ENCODE measurements at places on chromosomes 13 and 19.

GRCh38 chr13:30744056-30744680, 8.8 kb downstream of the ALOX5AP start:
- no peak for DNase-seq

GRCh38 chr19:12139885-12140544, at the start of gene ZNF20:
ZNF20 (minus strand) TSS chr19:12140350; CDS start chr19:12140182, 168 bp downstream.
- peak; percentile 83 for DNase-seq

GRCh38 chr19:55216461-55217198, 7.3 kb upstream of the PTPRH start:
- peak; percentile 97 for DNase-seq

- DNase-seq = peak; percentile 78
Observed at GRCh38 chr19:485583-486236, 10.6 kb upstream of the MADCAM1 start.

GRCh38 chr13:106230450-106230849, 305.0 kb downstream of the EFNB2 start:
- no peak for DNase-seq

DNA sequence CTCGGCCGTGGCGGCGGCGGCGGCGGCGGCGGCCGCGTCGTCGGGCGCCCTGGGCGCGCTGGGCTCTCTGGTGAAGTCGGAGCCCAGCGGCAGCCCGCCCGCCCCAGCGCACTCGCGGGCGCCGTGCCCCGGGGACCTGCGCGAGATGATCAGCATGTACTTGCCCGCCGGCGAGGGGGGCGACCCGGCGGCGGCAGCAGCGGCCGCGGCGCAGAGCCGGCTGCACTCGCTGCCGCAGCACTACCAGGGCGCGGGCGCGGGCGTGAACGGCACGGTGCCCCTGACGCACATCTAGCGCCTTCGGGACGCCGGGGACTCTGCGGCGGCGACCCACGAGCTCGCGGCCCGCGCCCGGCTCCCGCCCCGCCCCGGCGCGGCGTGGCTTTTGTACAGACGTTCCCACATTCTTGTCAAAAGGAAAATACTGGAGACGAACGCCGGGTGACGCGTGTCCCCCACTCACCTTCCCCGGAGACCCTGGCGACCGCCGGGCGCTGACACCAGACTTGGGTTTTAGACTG, 1.7 kb downstream of the SOX1 start:
- DNase-seq = no peak

DNA sequence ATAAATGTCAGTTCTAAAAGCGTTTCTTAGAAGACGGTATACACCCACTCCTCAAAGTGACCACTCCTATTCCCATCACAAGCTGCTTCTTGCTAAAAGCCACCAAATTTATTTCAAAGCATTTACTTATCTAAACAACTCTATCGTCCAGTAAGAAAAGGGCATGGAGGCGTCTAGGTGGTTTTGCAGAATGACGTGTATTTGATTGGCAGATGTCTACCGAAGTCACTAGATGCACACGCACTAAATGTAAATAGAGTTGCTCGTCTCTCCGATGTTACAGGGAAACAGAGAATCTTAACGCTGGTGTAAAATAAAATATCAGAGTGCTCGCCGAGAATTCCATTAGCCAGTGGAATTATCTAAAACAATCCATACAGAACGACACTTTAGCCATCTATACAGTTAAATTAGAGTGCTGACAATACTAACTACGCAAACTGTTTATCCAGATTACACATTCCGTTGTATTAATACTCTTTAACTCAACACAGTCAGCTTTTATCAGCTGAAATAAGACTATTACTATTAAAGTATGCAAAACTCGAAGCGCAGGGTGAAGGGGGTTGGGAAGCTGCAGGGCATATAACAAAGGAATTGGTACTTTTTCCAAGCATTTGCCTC, 1.9 kb downstream of the KLF12 start:
- DNase-seq = no peak

- DNase-seq = no peak
Observed at GRCh38 chr13:39670445-39670844, 15.0 kb downstream of the COG6 start.

GRCh38 chr13:45833663-45834375, 17.7 kb downstream of the SIAH3 start:
- DNase-seq = peak; percentile 69

GRCh38 chr13:32063619-32064233, 32.2 kb downstream of the FRY start:
- no peak for DNase-seq

- DNase-seq = no peak
Observed at GRCh38 chr19:38697641-38698071, 46.6 kb downstream of the CAPN12 start.

DNA sequence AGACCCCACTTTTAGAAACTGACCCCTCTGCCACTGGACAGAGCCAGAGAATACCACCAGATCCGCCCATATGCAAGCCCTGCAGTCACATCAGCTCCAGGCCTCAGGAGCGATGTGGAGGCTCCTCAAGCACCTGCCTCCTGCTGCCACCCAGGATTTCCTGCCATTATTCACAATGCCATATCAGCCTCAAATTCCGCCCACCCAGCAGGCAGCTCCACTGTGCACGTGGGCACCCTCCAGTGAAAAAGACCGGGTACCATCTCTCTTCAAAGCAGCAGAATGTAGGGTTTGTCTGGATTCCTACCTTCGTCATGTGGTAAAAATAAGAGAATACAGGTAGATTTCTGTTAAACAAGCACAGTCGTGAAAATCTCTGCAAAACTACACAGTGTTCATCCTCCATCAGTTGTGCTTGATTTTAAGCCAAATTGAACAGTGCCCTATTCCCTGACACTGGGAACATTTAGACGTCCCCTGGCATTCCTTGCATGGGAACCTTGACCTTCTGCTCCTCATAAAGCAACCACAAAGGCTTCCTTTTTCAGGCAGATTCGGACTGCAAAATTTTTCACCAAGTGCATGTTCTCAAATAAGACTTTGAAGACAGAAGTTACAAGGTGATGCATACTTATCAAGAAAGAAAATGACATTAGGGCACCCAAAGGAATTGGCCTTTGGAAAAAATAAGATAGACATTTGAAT, 56.4 kb downstream of the FAM124A start:
- no peak for DNase-seq

- no peak for DNase-seq
Observed at GRCh38 chr19:8476524-8476923, 25.9 kb downstream of the PRAM1 start.

GRCh38 chr13:78298657-78299056, 304.7 kb downstream of the POU4F1 start:
- DNase-seq = no peak

- no peak for DNase-seq
Observed at GRCh38 chr13:46578590-46578975, 25.6 kb downstream of the LRCH1 start.

DNA sequence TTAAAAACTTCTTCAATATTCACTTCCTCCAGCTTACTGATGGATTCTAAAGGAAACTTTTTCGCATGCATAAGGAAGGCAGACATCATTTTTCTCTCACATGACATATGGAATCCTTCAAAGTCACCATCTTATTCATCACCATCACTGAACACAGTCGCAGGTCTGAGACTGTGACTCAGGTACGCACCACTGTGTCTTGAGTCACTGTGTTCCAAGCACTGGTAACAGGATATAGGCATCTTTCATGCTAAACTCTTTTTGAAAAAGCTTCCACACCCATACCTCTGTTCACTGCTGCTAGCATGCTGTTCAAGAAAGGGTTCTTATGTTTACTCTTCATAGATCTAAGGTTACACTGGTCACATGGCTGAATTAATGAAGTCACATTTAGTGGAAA, 67.0 kb upstream of the SIAH3 start:
- no peak for DNase-seq

DNA sequence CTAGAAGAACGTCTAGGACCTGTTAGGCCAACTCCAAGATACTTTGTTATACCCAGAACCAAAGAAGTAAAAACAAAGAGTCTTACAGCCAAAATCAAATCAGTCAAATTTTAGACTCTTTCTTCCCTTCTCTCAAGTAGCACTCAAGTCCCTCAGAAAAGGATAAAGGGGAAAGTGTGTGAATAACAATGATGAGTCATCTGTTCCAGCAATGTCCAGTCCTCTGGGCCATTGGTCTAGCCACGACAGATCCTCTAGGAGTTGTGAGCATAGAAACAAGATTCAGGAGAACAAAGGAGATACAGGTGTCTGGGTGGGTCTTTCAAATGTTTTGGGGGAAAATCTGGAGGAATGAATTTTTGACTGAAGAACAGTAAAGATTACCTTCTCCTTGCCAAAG, 36.3 kb downstream of the STOML3 start:
- no peak for DNase-seq

DNA sequence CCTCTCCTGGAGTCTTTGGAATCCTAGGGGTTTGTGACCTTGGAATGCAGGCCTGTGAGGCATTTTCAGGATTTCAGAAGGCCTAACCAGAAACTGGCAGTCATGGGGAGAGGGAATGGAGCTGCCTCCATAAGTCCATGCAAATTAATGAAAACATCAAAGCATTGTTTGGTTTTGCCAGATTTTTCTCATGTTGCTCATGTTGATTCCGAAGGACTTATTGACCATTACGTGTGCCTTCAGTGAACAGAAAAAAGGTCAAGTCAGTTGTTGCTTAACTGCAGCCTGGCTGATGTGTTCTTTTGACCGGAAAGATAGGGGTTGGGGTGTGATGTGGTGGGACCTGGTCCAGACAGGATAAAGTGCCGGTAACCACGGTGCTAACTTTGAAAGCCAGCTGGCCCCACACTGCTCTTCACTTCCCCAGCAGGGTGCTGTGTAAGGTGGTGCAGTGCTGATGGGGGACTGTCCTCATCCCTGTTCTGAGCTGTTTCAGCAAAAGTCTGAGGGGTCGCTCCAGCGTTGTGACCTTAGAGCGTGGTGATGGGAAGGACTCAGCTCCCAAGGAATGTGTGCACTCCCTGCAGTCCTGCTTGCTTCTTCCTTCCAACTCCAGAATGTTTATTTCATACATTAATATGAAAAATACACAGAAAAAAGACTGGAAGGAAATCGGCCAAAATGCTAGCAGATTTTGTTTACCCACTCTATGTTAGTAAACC, 3.5 kb downstream of the RNF113B start:
- peak; percentile 89 for DNase-seq

GRCh38 chr19:58274771-58275201, 4.0 kb upstream of the ZNF8 start:
- DNase-seq = no peak

DNA sequence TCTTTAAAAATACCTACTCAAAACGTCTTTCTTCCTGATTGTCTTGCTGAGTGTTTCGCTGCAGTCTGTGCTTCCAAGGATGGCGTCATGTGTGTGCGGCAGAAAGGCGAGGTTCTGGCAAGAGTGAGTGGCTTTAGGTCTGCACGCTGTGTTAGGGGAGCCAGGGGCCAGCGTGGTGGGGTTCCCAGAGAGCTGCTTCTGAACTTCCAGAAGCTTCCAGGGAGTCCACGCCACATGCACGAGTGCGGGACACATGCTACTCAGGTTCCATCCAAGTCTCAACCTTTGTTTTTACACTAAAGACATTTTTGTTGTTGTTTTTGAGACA, 67.9 kb downstream of the ATP11A start:
- no peak for DNase-seq

- DNase-seq = no peak
Observed at GRCh38 chr19:17646441-17646840, 41.7 kb downstream of the UNC13A start.

DNA sequence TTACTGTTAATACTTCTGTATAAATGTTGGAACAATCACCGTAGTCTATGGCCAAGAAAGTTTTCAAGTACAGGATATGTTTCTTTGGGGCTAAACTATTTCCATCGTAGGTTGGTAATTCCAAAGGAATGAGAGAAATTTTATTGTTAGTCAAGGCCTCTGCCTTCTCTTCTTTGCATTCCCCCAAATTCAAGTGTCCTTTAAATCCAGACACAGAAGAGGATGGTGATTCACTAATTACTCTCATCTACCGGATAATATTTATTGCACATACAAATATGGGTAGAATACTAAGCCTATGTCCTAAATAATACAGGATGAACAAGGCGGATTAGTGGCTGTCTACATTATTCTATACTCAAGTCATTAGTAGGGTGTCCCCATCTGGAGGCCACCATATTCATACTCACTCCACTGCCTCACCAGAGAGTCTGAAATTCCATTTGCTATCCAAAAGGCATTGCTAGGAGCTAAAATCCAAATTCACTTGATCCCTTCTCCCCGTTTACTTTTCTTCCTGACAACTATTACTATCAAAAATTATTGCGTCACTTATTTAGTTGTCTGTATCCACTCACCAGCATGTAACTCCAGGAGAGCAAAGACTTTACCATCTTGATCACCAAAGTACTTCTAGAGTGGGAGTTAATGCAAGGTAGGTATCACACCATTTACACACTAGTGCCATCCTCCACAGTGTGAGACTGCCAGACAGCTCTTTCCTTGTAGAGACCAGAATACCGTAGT, 82.4 kb upstream of the SGCG start:
- no peak for DNase-seq

DNA sequence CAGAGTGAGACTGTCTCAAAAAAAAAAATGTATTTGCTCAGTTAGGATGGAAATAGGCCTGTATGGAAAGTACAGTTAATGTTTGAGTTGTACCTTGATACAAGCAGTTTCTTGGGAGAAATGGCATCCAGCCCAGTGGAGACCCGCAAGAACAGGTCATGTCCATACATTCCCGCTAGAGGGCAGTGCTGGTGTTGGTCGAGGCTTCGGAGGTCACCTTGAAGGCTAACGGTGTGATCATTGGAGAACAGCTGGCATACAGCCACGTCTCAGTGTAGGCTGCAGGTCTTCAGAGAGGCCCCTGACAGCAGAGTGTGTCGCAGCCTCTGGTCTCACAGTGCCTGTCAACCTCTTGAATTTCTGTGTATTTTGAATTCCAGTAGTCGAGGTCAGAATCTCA, 7.5 kb downstream of the ZNF610 start:
- no peak for DNase-seq

GRCh38 chr19:58128041-58128685, 22.4 kb downstream of the ZNF329 start:
- no peak for DNase-seq

DNA sequence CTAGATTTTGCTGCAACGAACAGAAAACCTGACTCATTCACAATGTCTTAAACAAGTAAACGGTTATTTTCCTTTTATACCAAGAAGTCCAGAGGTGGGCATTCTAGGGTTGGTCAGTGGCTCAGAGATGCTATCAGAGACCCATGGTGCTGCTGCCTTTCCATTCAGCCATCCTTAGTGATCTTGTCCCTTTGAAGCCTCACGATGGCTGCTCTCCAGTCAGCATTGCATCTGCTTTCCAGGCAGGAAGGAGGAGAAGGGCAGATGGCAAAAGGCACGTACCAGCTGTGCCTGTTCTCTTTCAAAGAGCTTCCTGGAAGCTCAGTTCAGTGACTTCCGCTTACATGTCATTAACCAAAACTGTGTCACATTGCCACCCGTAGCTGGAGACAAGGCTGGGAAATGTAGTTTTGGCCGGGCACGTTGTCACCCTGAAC, 30.1 kb downstream of the WDFY2 start:
- DNase-seq = no peak

DNA sequence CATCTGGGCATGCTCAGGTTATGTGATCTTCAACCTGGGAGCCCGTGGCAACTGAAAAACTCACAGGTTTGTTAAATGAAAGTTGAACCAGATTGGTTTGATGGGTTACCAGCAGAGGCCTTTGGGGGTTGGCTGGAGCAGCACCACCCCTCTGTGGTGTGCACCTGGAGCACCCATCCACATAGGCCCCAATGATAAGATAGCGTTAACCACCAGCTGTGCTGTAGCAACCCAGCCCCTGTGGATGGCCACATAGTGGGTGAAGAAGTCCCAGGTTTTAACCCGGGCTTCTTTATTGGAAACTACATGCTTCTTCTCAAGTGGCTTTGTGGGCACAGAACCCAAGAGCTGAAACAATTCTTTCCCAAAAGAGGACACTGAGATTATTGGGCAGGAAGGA, 22.6 kb upstream of the MTIF3 start:
- DNase-seq = no peak

Data from retinal pigment epithelial cell (primary cell).